ENCODE measurements at places on chromosomes 12 and 14.

DNA sequence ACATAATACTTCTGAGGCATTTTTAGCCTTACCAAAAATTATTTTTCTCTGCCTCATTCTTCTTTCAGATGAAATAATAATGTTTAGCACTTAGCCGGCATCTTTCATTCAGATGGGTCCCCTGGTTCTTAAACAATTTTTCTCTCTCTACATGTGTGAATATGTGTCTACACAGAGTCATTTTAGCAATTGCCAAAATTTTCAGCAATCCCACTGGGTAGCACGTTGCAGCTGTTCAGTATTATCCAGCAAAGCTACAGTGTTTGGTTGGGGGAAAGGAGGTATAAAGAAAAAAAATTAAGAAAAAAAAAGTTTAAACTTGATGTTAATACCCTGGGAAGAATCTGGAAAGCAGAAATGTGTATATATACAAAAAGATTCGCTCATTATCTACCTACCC, 160.5 kb upstream of the TRHDE start:
- DNase-seq, result no peak

GRCh38 chr14:24092505-24093206, 1.5 kb upstream of the PCK2 start:
- DNase-seq, result no peak

GRCh38 chr12:76766161-76766560, 2.2 kb downstream of the ZDHHC17 start:
- no peak for DNase-seq

- no peak for DNase-seq
Observed at GRCh38 chr12:51926718-51927117, 19.4 kb downstream of the ACVRL1 start.

Data from COR-L47 (cell line).